NK-92 treated with Interleukin-12 subunit alpha and Interleukin-12 subunit beta, amount 100 ng/mL, for 24 hours (cell line): ENCODE measurements at places on chromosomes 11 and 22.

- DNase-seq: no peak
These were observed 1532.9 kb upstream of the RAG2 start for GRCh38 chr11:38130976-38131375.

- DNase-seq: no peak
These were observed 15.1 kb upstream of the ATXN10 start for GRCh38 chr22:45656577-45656976.

DNA sequence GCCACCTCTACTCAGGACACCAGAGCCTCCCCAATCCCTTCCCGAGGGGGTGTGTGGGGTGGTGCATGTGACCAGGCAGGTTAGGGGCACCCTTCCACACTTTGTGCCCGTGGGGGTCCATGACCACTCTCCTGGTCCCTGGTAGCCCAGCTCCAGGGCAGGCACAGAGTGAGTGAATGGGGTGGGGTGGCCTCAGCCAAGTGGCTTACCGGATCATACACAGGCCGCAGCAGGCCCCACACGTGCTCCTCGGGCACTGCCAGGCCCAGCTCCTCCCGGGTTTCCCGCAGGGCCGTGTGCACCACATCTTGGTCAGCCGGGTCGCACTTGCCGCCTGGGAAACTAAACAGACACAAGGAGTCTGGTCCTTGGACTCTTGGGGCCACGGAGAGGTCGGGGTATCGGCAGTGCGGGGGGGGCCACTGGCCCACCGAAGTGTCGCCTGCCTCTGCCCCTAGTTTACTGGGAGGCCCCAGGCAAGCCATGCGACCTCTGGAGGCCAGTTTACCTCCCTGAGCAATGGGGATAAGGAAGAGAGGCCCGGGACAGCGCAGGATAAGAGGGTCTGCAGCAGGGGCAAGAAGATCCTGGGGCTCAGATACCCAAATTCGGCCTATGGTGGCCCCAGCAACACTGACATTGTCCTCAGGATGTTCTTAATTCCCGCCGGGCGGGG lies 889 bp downstream of the NUDT8 start:
- no peak for DNase-seq

DNA sequence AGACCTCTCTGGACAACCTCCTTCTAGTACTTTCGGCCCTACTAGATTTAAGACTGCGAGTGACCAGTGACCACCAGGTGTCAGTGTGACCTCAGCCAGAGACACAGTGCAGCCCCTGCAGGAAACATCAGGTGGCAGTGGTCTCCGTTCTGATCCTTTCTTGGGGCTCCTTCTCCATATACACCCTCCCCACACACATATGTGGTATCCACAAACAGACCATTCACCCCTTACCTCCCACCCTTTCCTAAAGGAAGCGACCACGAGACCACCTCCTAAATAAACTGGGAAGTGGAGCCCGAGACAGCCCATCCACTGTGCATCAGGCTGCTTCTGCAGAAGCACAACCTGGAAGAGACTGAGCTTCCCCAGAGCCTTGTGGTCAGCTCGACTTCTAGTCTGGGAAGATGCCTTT lies 38.5 kb upstream of the CYP2D6 start:
- peak; percentile 7 for DNase-seq

GRCh38 chr22:46348099-46348695 lies 12.7 kb downstream of the TRMU start:
- DNase-seq: no peak

GRCh38 chr11:64258356-64258755 lies 7.0 kb downstream of the PLCB3 start:
- DNase-seq: no peak

DNA sequence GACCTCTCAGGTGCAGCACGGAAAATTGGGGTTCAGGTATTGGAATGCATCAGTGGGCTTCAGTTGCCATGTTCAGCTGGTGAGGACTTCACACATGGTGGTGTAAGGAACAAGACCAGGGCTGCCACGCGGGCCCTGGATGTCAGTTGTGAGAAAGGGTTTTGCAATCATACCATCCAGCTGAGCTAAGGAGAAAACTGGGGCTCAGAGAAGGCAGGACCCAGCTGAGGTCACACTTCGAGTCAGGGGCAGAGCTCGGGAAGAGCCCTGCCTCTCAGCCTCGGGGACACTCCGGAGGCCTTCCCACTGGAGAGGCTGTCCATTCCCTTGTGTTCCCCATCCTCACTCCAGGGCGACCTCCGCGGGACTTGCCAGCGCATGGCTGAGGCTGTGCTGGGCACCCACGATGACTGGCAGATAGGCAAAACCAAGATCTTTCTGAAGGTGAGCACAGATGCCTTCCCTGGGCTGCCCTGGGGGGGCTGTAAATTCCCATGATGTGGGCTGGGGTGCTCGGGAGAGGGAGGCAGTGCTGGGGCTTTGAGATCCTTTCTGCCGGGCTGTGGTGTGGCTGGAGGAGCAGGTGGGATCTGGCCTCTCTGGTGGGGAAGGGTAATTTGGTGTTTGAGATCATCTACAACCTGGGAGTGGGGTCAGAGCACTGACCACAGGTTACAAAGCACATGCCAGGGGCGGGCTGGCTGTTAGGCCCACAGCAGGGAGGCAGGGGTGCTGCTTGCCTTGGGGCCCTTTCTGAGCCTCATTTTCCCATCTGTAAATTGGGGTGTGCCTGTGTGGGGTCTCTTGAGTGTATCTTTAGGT lies 47.2 kb downstream of the MYO7A start:
- DNase-seq: no peak

GRCh38 chr11:92154611-92155010 lies 70.0 kb upstream of the FAT3 start:
- DNase-seq: no peak

GRCh38 chr11:115170133-115170815 lies 333.9 kb downstream of the CADM1 start:
- no peak for DNase-seq

DNA sequence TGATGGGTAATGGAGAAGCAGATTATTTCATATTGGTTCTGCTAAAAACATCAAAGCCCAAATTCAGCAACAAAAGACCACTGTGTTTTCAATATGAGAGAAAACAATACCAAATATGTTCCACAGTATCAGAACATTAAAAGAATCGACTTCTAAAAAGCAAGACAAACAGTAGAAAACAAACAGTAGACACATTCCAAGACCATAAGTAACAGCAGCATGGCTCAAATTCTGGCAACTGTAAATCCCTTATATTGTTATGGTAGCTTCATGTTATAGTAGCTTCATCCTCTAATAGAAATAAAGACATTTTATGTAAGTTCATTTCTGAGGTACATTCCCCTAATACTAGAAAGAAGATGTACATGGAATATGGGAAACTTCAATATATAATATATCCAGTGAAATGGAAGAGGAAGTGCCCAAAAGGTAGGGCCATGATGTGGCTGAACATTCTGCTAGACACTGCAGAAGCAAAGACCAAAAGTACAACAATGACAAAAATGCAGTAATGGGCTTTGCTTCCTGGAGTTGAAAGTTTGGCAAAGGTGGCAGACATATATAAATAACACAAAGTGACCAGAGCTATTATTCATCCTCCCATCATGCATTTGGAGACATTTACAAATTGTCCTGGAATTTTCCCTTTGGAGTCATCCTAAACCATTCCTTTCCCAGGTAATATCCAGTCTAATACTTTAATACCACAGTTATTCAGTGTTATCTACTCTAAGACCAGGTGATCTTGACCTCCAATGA lies 299.9 kb downstream of the DCDC1 start:
- DNase-seq: no peak

DNA sequence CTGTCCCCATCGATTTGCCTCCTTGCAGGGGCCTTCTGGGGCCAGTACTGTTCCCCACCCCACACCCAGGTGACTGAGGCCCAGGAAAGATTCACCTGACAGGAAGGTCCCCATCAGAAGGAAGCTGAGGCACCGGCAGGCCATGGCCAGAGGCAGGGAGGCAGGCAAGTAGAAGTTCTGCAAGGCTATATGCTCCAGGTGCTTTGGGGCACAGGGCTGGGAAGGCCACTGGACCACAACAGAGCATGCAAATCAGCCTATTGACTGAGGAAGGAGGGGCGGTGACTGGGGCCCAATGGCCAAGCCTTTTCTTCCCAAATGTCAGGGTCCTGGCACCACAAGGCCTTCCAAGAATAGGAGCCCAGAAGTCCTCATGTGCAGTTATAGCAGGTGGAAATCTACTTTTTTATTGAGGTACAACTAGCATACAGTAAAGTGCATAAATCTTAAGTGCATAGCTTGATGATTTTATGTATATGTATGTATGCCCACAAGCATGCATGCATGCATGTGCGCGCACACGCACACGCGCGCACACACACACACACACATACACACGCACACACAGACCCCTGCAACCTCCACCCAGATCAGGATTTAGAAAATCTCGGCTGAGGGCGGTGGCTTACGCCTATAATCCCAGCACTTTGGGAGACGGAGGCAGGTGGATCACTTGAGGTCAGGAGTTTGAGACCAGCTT lies at the start of gene VPREB3:
Gene VPREB3 (minus strand): TSS at position 206 of the 700 bp plus-strand sequence. CDS start 62 bp downstream, at position 144.
- no peak for DNase-seq

DNA sequence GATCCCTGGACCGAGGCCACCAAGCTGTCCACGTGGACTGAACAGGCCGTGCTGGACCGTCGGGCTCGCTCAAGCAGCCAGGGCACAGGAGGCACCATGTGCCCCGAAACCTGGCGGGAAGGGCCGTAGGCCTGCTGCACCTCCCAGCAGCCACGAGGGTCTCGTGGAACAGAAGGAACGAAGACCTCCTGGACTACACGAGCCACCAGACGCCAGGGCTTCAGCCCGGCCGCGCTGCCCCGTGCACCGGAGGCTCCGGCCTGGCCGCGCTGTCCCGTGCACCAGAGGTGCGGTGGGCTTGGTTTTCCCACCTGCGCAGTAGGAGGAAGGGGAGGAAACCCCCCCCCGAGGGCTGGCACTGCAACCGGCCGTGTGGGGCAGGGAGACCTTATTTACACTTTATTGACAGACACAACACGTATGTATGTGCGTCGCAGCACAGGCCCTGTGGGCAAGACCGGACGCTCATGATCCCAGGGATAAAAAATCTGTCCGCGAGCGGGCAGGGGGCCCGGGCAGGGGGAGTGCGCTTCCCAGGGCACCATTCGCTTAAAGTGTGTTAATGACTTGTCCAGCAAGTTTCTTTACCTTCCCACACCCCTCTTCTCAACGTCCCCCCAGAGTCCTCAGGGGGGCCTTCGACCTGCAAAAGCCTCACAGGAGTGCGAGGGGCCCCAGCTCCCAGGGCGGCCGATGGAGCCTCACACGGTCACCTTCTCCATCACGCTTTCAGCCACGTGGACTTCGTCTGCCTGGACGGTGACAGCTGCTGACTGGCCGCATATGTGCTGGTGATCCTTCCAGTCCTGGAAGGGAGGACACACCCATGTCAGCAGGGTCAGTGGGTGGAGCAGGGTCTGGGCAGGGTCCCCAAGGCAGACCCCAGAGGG lies 7.0 kb downstream of the DRD4 start:
- DNase-seq: no peak

DNA sequence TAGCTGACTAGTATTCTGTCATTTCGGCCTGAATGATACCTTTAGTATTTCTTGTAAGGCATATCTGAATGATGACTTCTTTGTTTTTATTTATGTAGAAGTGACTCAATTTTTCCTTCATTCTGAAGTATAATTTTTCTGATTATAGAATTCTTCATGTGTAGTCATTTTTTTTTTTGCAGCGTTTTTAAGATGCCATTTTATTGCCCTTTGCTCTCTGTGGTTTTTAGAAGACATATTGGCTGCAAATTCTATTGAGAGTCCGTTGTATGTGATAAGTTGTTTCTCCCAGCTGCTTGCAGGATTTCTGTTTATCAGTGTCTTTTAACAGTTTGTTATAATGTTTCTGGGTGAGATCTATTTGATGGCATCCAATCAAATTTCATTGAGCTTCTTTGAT lies 1224.8 kb downstream of the JRKL start:
- no peak for DNase-seq
